ENCODE measurements at places on chromosomes 5 and 9.

DNA sequence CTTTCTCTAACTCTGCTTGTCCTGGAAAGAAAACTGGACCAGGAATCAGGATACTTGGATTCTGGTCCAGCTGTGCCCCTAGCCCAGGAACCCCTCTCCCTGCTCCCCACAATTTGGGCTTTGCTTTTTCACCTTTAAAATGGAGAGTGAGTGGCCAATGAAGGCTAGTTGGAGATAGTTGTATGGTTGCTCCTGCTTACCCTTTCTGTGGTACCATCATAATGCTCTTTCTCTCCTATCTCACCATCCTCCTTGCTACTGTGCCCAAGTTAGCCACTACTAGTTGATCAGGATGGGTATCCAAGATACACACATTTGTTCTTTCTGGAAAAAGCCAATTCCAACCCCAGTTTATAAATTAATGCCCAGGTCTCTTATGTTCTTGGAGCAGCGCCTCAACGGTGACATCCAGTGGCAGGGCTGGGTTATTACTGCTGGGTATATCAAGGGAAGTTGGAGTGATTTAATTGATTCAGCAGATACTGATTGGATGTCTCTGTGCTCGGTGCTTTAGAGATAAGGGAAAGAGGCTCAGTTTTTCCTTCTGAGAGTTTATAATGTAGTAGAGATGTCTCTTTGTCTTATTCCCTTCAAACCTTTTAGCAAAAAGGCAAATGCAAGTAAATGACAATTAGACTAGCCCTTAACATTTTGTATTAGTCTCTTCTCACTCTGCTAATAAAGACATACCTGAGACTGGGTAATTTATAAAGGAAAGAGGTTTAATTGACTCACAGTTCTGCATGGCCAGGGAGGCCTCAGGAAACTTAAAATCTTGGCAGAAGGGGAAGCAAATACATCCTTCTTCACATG, 38.5 kb downstream of the FAXDC2 start:
- DNase-seq: peak; percentile 63

GRCh38 chr9:136875155-136875554, 9.0 kb upstream of the EDF1 start:
- no peak for DNase-seq

DNA sequence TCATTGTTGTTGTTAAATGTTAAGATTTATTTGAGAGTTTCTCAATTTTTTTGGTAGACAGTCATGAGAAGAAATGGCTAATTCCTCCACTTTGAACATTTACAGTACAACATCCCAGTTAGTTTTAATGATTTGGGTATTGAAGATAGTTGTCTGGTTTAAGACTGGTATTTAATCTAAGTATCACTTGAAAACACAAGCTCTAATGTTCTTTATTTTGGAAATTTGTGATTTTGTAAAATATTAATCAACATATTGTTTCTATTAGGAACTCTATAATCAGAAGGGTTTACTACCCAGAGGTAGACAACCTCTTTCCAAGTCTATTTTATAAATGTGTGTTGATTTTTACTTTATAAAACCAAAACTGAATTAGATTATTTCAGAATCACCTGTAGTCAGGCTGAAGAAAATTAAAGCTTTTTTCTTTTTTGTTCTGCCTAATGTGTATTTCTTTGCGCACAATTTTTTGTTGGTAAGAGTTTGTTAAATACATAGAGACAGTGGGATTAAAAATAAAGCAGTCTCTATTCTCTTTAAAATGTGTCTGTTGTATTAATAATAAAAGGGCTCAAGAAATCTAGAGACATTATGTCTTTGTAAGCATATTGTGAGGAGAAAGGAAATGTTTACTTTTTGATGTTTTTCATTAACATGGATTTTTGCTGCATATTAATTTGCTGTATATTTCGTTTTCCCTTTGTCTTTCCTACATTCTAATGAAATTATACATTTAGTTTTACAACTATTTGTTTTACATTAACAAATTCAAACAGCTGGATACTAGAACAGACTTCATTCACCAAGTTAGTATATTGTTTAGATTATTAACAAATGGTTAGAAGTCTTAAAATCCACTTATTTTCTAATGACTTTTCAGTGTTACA, 3.9 kb upstream of the PURA start:
- DNase-seq: no peak

DNA sequence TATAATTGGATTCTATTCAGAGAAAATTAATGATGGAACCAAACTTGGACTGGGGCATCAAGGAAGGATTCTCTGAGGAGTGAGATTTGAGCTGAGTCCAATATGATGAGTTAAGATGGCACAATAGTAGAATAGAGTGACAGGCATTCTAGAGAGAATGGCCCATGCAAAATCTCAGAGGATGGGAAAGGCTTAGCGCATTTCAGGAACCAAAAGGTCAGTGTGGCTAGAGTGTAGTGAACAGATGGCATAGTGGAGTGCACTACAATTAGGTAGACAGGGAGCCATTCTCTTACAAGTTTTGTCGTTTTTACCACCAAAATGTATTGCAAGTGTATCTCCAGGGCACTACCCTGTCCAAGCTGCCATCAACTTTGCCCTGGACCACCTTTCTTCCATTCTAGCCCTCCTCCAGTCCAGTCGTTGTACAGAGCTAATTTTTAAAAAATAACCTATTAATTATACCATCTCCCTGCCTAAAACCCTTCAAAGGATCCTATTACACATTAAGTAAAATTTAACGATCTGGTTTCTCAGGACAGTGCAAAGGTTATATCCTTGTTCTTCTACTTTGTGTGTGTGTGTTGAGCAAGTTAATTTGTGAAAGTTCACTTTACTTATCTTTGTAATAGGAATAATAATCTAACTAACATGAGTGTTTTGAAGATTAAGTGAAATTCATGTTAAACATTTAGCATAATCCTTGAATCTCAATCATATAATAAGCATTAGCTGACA, 211.7 kb downstream of the COMMD10 start:
- no peak for DNase-seq

GRCh38 chr5:16918156-16918555, 17.9 kb downstream of the MYO10 start:
- DNase-seq: no peak

DNA sequence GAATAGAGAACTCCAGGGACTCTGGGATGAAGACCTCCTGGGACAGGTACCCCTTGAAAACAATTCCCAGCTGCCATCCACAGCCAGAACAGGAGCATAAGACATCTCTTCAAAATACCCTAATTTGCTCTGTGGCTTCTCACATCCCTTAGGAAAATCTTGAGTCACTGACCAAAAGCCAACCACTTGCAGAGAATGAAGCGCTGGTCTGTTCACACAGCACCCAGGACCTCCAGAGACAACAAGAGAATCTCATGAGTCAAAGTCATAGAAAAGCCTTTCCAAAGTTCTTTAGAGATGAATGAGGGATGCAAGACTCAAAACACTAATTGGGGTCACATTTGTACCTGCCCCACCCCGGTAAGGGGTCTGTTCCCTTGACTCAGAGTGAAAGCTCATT, 210.6 kb downstream of the SEMA5A start:
- no peak for DNase-seq

GRCh38 chr5:65882278-65882677, 44.1 kb upstream of the ERBIN start:
- DNase-seq: no peak

GRCh38 chr9:22138956-22139660, 130.0 kb upstream of the CDKN2B start:
- DNase-seq: no peak

DNA sequence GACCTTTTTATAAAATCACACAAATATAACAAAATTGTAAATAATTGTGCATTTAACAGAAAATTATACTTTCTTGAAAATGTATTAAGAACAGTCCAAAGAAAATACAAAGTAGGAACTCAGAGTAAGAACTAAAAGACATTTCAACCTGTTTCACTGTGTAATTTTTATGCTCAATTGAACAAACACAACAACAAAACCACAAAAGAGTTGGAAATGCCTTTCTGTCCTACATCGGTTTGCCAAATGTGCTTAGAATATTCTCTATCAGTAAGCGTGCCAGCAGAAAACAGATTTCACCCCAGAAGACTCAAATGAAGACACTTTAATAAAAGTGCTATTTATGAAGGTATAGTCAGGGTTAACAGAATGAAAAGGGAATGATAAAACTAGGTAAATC, 592.1 kb downstream of the PRELID2 start:
- no peak for DNase-seq

GRCh38 chr5:154642499-154643245, 112.5 kb upstream of the LARP1 start:
- peak; percentile 20 for DNase-seq

- DNase-seq: no peak
Measured at GRCh38 chr9:87370049-87370685, 127.5 kb upstream of the DAPK1 start.

- DNase-seq: no peak
Measured at GRCh38 chr9:118209343-118209742, 505.1 kb downstream of the TLR4 start.

DNA sequence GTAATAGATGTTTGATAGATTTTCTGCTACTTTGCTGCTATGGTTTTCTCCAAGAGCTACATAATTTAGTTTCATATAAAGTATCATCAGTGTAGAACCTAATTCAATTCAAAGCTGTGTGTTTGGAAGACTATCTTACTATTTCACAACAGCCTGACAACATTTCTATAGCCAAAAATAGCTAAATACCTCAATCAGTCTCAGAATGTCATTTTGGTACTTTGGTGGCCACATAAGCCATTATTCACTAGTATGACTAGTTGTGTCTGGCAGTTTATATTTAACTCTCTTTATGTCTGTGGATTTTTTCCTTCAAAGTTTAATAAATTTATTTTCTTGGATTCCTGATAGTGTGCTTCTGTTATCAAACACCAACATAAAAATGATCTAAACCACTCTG, 35.1 kb upstream of the CCDC152 start:
- DNase-seq: no peak

- DNase-seq: peak; percentile 98
Measured at GRCh38 chr9:127545196-127546124, 66.6 kb upstream of the STXBP1 start.

GRCh38 chr5:68932830-68933434, 160.9 kb upstream of the SLC30A5 start:
- no peak for DNase-seq

DNA sequence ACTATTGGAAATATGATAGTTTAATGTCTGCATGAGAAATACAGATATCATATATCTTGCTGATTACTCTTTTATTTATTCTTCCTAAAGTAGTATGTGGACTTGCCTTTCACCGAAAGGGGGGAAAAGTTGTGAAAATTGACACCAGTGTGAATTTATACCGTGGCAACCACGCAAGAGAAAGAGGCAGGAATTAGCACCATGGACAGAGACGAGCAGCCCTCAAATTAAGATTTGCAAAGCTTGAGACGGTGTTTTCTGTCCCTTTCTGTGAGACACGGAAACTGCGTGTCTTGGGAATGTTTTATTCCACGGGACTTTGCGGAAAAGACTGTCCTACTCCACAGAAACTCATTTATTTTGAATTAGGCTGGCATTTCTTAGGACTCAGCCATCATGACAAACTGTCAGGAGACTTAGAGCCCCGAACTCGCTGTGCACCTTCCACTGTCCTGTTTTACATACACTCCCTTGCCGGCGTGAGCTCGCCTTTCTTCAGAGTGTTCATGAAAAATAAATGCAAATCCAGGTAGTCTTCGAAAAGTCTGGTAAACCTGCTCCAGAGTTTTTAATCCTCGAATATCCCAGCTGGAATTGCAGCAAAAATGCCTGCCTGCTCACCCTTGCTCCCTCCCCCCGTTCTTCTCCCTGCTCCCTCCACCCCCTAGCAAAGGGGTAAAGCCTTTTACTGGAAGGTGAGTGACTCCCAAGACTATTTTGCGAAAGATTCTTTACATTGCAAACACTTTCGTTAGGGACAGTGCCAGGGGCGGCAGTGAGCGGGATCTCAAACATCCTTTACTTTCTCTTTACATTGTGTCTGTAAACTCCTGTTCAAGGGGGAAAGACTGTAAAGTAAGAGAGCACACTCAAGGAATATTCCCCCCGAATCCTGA, 3.8 kb upstream of the ELAVL2 start:
- DNase-seq: peak; percentile 43

- DNase-seq: no peak
Measured at GRCh38 chr5:1201327-1202025, at the start of gene SLC6A19. TSS of gene SLC6A19 (plus strand) at chr5:1201595. CDS start at chr5:1201651, 56 bp downstream.

DNA sequence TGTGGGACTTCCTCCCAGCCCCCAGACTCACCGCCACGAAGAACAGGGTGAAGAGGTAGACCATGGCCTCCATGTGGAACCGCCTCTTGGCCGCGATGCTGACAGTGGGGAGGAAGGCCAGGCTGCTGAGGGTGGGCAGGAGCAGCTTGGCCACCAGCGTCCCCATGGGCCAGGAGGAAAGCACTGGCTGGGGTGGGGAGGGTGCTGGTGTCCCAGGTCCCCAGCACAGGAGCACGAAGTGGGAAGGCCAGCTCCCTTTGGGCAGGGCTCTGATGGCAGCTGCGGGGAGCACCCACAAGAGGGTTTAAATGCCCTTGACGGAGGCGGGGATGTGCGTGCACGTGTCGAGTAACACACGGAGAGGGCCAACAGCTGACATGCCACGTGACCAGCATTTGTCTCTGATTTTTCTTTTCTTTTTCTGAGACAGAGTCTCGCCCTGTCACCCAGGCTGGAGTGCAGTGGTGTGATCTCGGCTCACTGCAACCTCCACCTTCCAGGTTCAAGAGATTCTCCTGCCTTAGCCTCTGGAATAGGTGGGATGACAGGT, at the start of gene MYMK:
TSS of gene MYMK (minus strand) at position 281 of the 550 bp plus-strand sequence. CDS start at position 166, 115 bp downstream.
- DNase-seq: no peak

DNA sequence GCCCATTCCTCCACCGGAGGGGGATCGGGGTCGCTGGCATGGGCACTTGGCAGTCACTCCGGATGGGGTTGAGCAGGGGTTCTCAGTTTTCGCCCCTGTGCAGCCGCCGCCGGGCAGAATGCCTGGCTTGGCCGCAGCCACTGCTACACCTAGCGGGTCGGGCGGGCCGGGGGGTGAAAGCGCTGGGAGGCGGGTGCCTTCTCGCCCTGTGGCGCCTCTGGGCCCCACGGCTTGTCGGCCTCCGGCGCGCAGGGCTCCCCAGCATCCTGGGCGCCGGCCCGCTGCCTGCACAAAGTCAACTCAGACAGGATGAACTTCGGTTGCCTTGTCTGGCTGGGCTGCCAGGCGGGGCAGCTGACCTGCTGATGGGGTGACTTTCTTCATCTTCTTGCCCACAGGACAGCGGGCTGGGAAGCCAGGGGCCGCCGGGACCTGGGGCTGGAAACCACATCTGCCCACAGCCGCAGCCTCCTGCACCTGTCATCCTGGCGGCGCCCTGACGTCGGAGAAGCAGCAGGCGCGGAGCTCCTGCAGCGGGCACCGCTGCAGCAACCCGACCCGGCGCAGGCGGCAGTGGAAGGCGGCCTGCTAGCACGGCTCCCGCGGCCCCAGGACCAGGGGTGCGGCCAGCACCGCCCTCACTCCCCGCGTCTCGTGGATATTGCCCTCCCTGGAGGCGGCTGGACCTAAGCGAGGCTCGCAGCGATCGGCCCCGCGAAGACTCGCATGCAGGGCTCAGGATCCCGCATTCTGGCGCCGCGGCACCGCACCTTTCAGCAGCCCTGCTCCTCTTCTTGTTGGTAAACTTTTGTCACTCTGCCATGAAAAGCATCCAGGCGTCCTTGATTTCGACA, 1.3 kb upstream of the ANKRD18A start:
- peak; percentile 29 for DNase-seq

DNA sequence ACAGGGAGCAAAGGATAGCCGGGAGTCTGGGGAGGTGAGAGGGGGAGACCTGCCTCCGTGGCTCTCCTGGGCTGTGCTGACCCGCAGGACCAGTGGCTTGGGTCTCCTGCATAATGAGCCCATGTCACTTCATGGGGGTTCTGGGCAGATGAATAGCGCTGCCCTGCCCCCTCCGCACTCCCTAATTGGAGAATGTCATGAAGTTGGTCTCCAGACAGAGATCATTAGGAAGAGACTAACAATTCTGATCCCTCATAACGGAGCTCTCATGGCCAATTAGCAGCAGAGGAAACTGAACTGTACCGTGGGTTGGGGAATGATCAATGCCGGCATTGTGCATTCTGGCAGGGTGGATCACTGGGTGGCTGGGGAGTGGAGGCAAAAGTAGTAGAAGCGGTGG, 186.1 kb downstream of the FSTL4 start:
- no peak for DNase-seq

Measured in kidney glomerular epithelial cell (primary cell).